ENCODE measurements at places on chromosomes 13 and 19.

DNA sequence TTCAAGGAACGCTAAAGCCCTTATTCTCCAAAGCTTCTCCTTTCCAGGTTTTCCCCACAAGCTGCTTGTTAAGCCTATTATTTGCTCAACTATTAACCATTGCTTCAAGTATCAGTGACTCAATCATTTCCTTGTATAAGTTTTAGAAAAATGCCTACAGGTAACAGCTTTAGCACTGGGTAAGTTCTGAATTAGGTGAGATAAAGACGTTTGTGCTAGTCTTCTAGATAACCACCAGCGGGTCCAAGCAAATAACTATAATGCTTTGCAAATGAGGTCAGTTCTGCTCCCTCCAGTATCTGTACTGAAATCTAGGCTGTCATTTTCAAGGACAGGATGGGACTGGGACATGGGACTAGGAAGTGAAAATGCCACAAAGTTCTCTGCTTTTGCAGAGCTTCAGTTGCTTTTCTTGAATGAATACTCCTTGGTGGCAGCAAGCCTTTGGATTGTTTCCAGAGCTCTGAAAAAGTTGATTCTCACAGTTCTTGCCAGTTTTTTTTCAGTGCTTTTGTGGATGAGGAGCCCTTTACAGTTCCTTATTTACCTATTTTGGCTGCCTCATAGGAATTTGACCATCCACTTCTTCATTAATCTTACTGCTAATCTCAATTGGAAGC is 1487.7 kb downstream of the EFNB2 start:
- no peak for DNase-seq

- DNase-seq = no peak
Measured at GRCh38 chr19:6736169-6736916, 1.0 kb downstream of the GPR108 start.

DNA sequence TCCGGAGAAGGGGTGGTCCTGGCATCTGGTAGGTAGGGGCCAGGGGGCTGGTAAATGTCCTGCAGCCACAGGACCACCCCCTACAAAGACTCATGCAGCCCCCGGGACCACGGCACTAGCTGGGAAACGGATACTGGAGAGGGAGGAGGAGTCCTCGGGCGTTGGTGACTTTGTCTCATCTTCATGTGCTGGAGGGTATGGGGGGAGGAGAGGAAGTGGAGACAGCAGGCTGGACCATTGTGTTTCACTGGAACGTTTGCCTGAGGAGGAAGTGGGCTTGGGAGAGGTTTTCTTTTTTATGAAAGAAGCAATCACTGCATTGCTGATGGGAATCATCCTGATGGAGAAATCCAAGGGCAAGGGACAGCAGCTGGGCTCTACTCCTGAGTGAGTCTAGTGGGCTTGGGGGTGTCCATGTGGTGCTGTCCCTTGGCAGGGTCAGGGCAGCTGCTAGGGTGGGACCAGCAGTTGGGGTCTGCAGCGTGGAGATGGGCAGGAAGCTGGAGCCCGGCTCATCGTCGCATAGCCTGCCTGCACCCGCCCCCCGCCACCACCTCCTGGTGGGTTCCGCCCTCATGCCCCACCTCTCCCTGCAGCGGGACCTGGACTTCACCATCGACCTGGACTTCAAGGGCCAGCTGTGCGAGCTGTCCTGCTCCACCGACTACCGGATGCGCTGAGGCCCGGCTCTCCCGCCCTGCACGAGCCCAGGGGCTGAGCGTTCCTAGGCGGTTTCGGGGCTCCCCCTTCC is 1.7 kb upstream of the ADM5 start:
- DNase-seq = no peak

- DNase-seq = no peak
Measured at GRCh38 chr13:74299721-74300120, 165.5 kb upstream of the KLF12 start.

DNA sequence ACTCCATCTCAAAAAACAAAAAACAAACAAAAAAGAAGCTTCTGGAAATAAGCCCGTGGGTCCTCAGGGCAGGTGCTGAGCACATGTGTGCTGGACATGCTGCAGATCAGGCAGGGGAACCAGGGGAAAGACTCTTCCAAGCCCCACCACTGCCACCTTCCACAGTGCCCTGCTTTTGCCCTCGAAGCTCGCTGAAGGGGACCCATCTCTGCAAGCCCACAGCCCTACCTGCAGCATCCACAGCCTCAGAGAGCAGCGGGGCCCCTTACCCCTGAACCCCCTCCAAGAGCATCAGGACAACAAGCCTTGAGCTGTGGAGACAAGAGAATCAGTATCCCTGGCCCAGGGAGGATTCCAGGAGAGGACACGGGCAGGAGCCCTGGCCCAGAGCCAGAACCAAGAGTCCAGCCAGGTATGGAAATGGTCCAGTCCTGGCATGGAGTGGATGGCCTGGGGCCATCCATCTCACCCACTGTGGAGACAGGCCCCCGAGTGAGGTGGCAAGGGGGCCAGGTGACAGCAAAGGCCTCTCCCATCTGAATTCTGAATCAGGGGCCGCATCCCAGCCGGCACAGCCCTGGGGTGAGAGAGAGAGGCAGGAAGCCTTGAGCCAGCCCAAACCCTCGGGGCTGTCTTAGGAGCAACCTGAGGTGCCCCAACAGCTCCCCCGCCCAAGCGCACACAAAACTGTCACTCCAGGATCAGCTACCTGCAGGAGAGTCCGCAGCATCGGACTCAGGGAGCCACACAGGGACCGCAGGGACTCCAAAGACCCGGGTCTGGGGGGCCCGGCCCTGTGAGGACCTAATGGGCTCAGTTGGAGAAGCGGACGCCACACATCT is 51.8 kb upstream of the TPM4 start:
- no peak for DNase-seq

DNA sequence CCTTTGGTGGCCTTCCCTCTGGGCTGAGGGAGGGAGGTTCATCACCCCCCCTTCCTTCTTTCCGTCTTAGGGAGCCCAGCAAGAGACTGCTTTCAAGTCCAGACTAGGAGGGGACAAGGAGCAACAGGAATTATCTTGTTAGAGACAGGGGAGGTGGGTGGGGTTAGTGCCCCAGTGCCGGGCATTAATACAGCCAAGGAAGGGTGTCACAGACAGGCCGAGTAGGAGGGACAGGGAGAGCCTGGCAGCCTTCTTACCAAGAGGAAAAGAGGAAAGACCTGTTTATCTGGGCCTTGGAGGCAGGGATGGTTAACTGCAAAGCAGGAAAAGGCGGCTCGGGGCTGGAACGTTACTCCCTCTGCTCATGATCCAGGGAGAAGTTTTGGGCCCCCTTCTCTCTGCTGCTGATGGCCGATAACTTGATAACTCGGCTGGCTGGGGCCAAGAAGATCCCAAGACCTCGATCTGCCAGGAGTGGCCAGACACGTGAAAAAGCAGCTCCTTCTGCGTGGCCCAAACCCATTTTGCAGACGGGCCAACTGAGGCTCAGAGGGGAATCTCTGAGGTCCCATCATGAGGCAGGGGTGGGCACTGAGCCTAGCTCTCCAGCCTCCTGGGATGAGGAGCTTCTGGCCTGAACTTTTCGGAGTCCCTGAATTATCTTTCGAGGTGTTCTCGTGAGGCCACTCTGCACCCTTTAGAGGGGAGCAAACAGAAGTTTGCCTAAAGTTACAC is 79.3 kb downstream of the PTPRS start:
- DNase-seq = no peak

- no peak for DNase-seq
Measured at GRCh38 chr13:23652909-23653726, 82.9 kb downstream of the TNFRSF19 start.

GRCh38 chr19:18741124-18742121 is 49.7 kb downstream of the COMP start:
- no peak for DNase-seq

DNA sequence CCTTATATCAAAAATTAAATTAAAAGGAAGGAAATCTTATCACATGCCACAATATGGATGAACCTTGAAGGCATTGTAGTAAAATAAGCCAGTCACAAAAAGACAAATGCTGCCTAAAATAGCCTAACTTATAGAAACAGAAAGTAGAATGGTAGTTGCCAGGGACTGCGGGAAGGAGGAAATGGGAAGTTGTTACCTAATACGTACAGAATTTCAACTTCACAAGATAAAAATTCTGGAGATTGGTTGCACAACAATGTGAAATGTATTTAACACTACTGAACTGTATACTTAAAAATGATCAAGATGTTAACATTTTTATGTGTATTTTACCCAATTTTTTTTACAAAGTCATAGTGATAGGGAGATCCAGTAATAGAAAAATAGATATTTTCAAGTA is 10.2 kb upstream of the N4BP2L2 start:
- no peak for DNase-seq

DNA sequence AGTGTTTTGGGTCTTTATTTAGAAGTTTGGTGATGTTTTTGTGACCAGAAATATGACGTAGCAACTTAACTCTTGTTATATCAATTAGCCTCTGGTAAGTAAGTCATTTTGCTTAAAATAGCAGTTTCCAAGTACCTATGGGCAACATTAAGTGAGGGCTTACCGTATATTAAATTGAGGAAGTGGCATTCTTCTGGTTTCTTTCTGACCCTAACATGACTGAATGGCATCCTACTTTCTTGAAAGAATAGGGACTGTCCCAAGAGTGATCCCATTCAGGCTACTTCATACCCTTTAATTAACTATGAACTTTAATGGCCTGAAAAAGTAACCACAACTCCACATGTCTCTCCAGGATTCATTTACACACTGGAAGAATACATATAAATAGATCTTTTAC is 106.6 kb downstream of the MZT1 start:
- no peak for DNase-seq

- no peak for DNase-seq
Measured at GRCh38 chr19:58543826-58544590, at the start of gene TRIM28. TRIM28 (plus strand) TSS chr19:58544064; CDS start chr19:58544758, 694 bp downstream.

DNA sequence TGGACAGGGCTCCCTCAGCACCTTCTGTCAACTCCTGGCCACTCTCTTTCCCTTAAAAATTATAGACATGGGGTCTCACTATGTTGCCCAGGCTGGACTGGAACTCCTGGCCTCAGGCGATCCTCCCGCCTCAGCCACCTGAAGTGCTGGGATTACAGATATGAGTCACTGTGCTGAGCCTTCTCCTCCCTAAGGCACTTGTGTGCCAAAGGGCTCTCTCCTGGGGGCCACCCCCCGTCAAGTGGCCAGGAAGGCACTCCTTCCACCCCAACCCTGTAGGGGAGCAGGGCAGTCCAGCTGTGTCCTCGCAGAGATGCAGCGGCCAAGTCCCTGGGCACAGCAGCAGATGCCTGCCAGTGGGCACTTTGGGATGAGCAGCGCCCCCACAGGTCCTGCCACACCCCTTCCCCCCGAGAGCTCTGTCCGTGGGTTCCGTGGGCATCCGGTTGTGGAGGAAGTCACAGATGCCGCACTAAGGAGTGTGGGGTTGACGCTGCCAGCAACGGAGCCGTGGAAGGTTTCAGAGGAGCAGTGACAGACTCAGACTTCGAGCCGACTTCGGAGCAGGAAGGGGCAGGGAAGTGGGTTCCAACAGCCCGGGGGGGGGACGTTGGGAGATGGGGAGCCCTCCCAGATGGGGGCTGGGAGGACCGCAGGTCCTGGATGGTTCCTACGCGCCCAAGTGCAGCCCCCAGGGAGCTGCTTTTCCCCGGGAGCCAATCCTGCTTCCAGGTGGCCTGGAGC is 3.3 kb upstream of the UQCR11 start:
- DNase-seq = no peak

DNA sequence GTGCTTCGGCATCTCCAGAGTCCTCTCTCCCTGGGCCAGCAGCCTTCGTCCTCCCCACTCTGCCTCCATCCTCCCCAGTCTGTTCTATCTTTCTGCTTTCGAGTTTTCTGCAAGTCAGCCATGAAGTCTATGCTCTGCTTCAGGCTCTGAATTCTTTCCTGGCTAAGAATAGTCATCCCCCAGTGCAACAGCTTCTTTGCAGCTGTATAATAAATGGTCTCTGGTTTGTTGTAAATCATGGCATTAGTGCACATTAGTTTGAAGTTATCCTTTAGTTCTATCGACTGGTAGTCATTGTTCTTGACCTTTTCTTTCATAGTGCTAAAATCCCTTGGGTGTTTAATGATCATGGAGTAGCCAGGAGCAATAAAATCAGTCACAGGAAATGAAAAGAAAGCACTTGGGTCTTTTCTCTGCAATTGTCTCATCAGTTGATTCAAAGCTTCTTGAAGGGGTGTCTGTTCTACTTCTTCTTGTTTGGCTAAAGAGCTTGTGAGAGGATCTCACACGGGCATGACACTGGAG is 46.2 kb upstream of the SOX21 start:
- DNase-seq = no peak

DNA sequence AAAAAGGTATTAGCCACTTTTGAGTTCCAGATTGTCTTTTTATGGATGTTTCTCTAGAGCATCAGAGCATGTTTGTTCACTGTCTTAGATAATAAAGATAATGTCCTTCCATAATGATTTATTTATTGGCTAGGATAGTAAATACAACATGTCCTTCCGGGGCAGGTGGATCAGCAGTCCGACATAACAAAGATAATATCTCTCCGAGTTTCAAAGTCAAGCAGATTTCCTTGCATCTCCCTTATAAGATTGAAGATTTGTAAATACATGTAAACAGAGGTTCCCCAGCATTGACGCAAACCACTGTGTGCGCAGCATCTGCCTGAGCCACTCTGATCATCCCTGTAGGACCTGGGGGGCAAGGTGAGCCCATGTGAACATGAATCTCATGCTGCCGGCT is 8.8 kb upstream of the KLK15 start:
- no peak for DNase-seq

DNA sequence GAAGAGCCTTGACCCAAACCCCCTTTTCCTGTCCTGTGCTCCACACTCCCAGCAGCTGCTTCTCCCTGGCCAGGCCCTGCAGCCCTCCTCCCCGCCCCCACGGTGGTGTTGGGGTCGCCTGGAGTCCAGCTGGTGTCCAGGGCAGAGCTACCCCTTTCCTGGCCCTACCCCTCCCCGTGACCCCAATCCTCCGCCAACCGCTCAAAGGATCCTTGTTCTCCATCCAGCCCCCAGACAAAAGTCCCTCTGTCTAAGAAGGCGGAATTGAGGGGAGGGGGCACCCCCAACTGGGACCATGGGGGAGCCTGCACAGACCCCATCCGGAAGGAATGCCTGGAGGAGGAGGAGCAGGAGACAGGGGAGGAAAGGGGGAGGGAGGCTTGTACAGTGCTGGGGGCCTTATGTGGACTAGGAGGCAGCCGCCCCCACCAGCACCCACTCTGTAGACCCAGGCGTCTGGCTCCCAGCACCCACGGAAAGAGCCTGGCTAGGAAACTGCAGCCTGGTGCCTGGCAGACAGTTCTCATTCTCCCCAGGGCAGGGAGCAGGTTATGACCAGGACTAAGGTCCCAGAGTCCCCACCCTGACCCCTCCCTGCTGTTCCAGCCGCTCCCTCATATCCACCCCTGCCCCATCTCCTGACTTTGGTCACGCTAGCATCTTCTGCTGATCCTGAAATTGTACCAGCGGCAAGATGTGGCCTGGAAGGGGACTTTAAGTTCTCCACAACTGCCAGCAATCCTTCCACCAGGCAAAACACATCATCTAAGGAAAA is at the start of gene FXYD3:
Gene FXYD3, plus strand, starts transcription at position 647 of the 775 bp plus-strand sequence. CDS start 3,554 bp downstream, outside the sequence.
- no peak for DNase-seq
